T-helper 1 cell (primary cell): ENCODE measurements at places on chromosomes 12 and 14.

DNA sequence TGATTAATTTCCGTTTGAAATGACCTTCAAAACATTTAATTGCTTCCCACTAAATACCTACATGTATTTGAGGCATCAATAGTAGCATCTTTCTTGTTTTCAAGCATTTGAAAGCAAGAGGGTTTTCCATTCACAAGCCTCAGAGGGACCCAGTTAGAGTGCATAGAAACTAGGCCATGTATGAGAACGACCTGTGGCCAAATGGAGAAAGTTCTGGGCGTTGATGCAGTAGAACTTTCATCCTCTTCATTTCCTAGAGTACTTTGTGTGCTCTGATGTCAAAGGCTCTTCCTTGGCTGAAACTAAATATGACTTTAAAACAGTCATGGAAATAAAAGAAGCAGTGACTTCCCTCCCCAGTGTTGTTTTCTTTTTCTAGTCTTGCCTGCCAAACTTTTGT, 944 bp upstream of the DHRS7 start:
- no peak for DNase-seq

DNA sequence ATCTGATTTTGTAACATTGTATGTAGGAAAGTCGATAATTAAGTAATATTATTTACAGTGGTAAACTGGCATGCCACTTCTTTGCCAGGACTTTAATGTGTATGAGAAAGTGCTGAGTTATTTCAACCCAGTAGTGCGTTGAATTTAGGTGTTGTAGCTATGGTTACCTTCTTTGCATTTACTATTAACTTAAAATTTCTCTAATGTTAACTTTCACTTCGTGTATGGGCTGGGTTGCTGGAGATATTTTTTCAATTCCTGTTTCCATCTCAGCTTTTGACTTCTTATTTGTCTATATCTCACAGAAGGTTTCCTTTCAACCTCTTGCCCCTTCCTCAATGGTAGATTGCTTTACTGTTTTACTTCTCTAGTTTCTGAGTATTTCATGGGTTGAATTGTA, 1345.6 kb downstream of the FSCB start:
- no peak for DNase-seq

- no peak for DNase-seq
Observed at GRCh38 chr12:107818984-107819383, 44.5 kb downstream of the ASCL4 start.

GRCh38 chr14:59890676-59891075, 20.1 kb upstream of the RTN1 start:
- no peak for DNase-seq

DNA sequence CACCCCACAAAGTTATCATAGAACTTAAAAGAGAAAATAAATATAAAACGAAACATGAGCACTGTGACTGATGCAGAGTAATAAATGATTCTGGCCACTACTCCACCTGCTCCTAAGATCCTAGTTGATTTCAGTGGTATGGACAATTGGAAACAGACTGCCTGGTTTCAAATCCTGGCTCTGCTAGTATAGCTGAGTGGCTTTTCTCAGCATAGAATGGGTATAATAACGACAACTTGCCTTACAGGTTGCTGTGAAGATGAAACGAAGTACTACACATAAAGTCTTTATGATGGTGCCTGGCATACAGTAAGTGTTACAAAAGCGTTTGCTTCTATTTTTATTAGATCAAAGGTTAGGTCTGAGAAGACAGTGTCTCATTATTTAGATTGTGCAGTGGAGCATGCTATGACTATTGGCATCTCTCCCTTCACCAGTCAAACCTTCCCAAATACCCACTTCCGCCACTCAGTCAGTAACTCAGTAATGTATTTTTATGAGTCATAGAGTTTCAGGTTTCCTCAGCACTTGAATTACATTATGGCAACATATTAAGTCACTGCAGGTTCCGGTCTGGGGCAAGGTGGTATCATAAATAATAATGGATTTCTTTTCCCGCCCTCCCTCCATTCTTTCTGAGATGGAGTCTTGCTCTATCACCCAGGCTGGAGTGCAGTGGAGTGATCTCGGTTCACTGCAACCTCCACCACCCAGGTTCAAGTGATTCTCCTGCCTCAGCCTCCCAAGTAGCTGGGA, 29.7 kb upstream of the NR2C1 start:
- DNase-seq: no peak

GRCh38 chr14:69667938-69668335, 56.5 kb downstream of the SUSD6 start:
- DNase-seq: no peak
